BJ (cell line): ENCODE measurements at places on chromosomes 3 and 15.

DNA sequence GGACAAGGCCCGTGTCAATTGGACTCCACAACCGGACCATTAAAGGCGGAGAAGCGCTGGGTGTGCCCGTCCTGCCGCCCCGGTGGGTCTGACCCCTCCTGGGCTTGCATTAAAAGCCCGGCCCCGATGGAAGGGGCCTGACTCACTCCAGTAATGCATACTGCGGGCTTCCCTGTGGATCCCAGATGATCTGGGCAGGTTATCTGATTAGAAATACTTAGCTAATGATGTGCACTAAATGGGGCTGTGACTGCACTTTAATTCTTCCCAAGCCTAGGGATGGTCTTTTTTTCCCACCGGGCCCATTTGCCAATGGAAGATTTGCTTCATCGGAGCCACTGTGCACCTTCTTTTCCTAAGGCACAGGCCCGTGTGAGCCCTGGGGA, 124.9 kb downstream of the TMEM266 start:
- no peak for DNase-seq

DNA sequence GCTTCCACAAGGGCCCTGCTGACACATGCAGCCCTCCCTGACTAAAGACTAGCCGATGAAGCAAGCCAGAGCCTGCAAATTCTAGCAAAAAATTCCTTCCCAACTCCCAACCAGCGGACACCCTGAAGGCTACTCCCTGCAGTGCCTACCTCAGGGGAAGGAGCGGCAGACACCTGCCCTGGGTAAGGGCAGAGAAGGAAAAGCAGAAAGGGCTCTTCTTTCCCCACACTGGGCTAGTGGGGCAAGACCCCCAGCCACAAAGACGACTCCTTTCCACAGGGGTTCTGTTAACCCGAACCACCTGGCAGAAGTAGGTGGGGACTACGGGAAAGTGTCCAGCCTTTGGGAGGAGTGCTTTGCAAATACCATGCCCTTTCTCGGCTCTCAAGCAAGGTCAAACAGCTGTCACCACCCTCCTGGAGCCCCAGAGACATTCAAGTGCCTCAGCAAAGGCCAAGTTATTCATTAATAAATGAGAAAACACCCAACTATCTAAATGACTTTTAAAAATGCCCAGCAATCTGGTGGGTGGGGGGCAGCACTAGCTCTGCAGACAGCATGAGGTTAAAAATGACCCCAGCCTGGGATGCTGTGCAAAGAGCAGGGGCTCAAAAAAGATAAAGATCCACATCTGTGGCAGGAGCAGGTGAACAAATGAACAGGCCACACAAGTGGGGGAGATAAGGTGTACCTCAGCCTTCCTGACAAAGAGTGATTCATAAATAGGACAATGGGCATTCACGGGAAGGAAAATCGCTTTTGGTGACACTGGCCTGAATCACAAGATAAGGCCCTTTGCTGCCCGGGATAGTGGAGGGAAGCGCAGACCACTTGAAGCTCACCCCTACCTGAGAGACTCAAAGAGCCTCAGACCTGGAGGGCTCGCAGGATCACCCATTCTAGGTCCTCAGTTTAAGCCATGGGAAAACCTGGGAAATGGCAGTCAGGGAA, 33.0 kb downstream of the CCDC12 start:
- DNase-seq: no peak

- no peak for DNase-seq
These were observed 392.2 kb downstream of the KCNH8 start for GRCh38 chr3:19540464-19540863.

- DNase-seq: peak; percentile 85
These were observed 348.4 kb upstream of the THBS1 start for GRCh38 chr15:39232512-39232911.

- no peak for DNase-seq
These were observed 90.8 kb downstream of the CRTC3 start for GRCh38 chr15:90620379-90621067.

DNA sequence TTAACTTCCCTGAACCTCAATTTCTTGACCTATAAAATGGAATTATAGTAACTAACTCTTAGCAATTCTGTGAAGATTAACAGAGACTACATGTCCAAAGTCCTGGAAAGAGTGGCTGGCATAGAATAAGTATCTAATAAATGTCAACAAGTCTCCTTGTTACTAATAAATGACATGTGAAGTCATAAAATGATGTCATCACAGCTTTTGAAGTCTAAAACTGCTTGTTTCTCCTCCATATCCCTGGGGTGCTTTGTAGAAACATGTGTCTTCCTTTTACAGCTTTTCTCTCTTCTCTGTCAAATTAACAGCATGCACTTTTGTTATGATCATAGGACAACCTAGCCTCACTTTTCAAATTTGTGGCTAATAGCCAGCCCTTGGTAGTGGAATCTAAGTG, 510.2 kb downstream of the NTRK3 start:
- no peak for DNase-seq

GRCh38 chr3:140128631-140129030, 193.6 kb downstream of the CLSTN2 start:
- DNase-seq: no peak

GRCh38 chr3:87246662-87247429, 19.7 kb downstream of the CHMP2B start:
- no peak for DNase-seq
